Neural cell (in vitro differentiated cells): ENCODE measurements at places on chromosomes 13 and 19. TPM values are rescaled to one million over a fixed set of nuclear protein-coding genes. Genes with fewer than 3 reads are reported as not detected.

SELENOV gene
- polyA plus RNA-seq = 1.3 TPM in 1 of 2 replicates, not detected in the other

POGLUT2 gene
- 31.7 and 51.7 TPM in 2 replicates for polyA plus RNA-seq

FGF9 gene
- polyA plus RNA-seq = 27.2 and 29.4 TPM in 2 replicates

TMEM255B gene
- polyA plus RNA-seq = 0.12 TPM in 1 of 2 replicates, not detected in the other

YJEFN3 gene
- polyA plus RNA-seq = 26.9 and 28.1 TPM in 2 replicates

PRKCG gene
- 0.99 and 2.2 TPM in 2 replicates for polyA plus RNA-seq

CDADC1 gene
- 11.6 and 15.9 TPM in 2 replicates for polyA plus RNA-seq

CLC gene
- polyA plus RNA-seq = 1.1 and 4.1 TPM in 2 replicates

ZNF85 gene
- 18.8 and 22.1 TPM in 2 replicates for polyA plus RNA-seq

ZSCAN22 gene
- polyA plus RNA-seq = 1.6 and 2.2 TPM in 2 replicates

CRX gene
- polyA plus RNA-seq = not detected in 2 replicates

IL12RB1 gene
- not detected in 2 replicates for polyA plus RNA-seq

KASH5 gene
- polyA plus RNA-seq = 0.11 TPM in 1 of 2 replicates, not detected in the other

NLRP7 gene
- not detected in 2 replicates for polyA plus RNA-seq

NPAS1 gene
- polyA plus RNA-seq = 0.38 TPM in 1 of 2 replicates, not detected in the other

IL17D gene
- 14.5 and 17.5 TPM in 2 replicates for polyA plus RNA-seq

CEACAM3 gene
- not detected in 2 replicates for polyA plus RNA-seq

TEX29 gene
- not detected in 2 replicates for polyA plus RNA-seq

NLRP11 gene
- polyA plus RNA-seq = not detected in 2 replicates

SYNE4 gene
- polyA plus RNA-seq = 0.16 and 0.19 TPM in 2 replicates

KMT5C gene
- 50.9 and 72.1 TPM in 2 replicates for polyA plus RNA-seq

DZIP1 gene
- 32.1 and 35.3 TPM in 2 replicates for polyA plus RNA-seq

SLC8A2 gene
- polyA plus RNA-seq = 14.1 and 18.3 TPM in 2 replicates

CCDC8 gene
- polyA plus RNA-seq = 0.84 and 2.4 TPM in 2 replicates

ZNF101 gene
- 12.2 and 12.3 TPM in 2 replicates for polyA plus RNA-seq

ZNF534 gene
- polyA plus RNA-seq = 1.1 and 2.9 TPM in 2 replicates

PTGIR gene
- polyA plus RNA-seq = not detected in 2 replicates

KLK3 gene
- polyA plus RNA-seq = not detected in 2 replicates
